G401 (cell line): ENCODE measurements at places on chromosomes 11 and 22. TPM values are rescaled to one million over a fixed set of nuclear protein-coding genes. Genes with fewer than 3 reads are reported as not detected.
A peak's percentile ranks its signal among the peaks of the same experiment; 100 is the strongest.

Gene TP53AIP1
- not detected in 2 replicates for total RNA-seq

Gene PANX3
- total RNA-seq, result not detected in 2 replicates

GRCh38 chr11:8913961-8914660 is 3.1 kb downstream of the AKIP1 start:
- DNase-seq, result peak; percentile 75

GRCh38 chr11:62553080-62553838 is 6.7 kb upstream of the AHNAK start:
- peak; percentile 54 for DNase-seq

Gene PDGFB
- total RNA-seq, result 5.0 and 17.1 TPM in 2 replicates

- peak; percentile 27 for DNase-seq
Measured at GRCh38 chr22:32236970-32237369, 18.2 kb downstream of the SLC5A4 start.

- DNase-seq, result no peak
Measured at GRCh38 chr22:35037089-35037488, 28.9 kb upstream of the ISX start.

- no peak for DNase-seq
Measured at GRCh38 chr11:99316776-99317520, 296.2 kb downstream of the CNTN5 start.

Gene NLRP6
- not detected in 2 replicates for total RNA-seq

Gene C11orf52
- total RNA-seq, result 11.8 and 26.1 TPM in 2 replicates

DNA sequence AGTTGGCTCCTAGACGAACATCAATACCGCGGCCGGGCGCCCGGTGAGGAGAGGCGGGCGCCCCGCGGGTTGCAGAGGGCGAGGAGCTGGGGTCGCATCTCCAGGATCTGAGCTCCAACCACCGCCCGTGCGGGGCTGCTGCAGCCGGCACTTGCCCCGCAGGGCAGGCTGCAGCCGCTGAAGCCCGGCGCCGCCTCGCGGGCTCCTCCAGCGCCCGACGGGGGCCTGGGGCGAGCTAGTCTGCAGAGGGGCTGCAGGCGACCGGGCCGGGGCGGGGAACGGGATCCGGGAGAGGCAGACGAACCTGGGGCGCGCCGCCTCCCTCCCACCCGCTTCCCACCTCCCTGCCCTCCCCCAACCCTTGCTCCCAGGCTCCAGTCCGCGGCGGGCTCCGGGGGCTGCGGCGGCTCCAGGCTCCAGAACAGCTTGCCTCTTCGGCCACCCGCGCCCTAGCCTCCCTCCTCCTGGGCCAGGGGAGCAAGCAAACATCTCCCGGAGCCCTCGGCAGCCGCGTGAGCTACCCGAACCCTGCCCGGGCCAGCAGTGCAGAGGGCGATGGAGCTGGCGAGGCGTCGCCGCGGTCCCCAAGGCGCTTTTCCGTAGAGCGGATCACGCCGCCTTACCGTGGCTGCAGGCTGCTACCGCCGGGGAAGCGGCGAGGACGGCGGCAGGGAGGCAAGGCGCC is 802 bp downstream of the TENM4 start:
- DNase-seq, result no peak

DNA sequence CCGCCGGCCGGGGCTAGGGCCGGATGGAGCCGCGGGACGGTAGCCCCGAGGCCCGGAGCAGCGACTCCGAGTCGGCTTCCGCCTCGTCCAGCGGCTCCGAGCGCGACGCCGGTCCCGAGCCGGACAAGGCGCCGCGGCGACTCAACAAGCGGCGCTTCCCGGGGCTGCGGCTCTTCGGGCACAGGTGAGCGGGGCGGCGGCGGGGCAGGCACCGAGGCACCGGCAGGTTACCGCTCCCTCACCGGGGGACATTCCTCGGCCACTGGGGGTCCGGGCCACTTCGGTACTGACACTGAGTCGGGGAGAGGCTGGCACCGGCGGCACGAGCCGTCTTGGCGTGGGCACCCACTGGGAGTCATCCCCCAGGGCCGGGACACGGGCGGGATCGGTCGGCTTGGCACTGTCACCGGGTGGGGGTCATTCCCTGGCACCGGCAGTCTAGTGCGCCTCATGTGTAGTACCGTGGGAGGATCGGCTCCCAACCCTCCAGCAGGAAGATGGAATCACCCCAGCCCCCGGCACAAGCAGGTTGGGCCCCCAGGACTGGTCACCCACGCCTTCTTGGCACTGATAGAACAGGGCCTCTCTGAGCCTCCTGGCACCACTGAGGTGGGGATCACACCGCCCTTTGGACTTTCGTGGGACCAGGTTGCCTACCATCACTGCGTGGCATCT is 511 bp downstream of the DGKZ start:
- no peak for DNase-seq

DNA sequence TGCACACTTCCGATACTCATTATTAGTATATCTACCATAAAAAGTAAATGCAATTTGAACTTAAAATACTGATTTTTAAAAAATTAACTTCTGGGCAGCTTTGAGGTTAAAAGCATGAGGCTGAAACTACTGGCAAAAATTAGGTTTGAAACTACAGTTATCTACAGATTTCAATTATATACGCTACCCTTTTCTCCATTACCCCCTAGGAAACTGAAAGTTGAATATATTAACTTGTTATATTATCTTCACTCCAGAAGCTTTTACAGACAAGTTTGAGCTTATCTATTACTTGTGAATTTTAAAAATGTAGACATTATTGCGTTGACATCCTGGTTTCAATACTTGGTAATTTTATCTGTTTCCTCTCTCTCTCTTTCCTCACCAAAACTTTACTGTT is 96.7 kb upstream of the DDI1 start:
- DNase-seq, result no peak

- no peak for DNase-seq
Measured at GRCh38 chr11:6219359-6219758, 14.0 kb downstream of the C11orf42 start.

DNA sequence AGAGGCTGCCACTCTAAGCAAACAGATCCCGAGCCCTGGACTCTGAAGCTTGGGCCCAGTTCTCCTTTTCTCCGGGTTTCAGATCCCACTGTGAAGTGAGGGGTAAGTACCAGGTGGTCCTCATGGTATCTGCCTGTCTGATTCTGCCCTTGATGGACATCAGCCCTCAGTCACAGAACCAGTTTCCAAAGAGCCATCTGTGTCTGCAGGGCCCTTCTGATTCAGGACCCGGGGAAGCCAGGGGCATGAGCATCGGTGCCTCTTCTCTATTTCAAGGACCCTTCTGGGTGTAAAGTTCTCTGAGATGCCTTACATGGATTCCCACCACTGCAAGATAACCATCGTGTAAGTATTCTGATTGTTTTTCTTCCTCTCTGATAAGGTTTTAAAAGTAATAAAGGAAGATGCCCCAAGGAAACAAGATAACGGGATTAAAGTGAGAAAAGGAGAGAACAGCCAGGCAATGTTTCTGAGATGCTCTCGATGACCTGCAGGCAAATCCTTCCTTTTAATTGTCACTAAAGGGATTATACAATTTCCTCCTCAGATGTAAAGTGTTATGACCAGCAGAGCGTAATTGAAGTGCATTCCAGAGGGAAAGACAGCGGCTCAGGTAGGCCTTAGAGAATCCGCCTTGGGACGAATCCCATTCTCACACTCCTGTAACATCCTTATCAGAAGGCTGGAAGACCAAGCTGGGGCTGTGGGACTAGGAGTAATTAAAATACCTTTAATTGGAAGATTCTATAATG is 924.3 kb downstream of the TBC1D22A start:
- no peak for DNase-seq

Gene MRGPRF
- 0.18 TPM in 1 of 2 replicates, not detected in the other for total RNA-seq

Gene CATSPER1
- not detected in 2 replicates for total RNA-seq

Gene TMPRSS13
- total RNA-seq, result not detected in 2 replicates

- DNase-seq, result no peak
Measured at GRCh38 chr11:114499756-114500155, 59.9 kb downstream of the NXPE1 start.

DNA sequence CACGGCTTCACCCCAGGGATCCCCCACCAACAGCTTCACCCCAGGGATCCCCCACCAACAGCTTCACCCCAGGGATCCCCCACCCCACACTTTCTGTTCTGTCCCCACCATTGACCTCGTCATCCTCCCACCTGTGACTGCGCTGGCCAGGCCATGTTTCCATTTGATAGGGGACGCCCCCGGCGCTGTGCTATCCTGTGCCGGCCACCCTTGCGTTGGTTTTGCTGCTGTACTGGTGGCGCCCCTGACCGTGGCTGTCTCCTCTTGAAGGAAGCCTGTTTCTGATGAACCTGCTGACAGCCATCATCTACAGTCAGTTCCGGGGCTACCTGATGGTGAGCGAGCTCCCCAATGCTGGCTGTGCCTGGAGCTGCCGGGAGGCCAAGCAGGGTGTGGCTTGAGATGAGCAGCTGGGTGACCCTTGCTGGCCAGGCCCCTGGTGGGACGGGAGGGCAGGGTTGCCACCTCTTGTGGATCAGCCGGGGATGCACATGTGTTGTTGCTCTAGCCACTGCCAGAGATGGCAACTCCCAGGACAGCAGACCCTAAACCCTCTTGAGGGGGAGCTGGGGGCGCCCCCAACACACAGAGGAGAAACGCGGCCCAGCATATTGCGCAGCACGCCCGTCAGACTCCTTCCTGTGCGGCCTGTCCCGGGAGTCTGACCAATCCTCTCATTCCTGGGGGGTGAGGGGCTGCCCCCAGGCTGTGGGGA is 22.5 kb downstream of the TPCN2 start:
- no peak for DNase-seq

Gene OR2D2
- total RNA-seq, result not detected in 2 replicates

DNA sequence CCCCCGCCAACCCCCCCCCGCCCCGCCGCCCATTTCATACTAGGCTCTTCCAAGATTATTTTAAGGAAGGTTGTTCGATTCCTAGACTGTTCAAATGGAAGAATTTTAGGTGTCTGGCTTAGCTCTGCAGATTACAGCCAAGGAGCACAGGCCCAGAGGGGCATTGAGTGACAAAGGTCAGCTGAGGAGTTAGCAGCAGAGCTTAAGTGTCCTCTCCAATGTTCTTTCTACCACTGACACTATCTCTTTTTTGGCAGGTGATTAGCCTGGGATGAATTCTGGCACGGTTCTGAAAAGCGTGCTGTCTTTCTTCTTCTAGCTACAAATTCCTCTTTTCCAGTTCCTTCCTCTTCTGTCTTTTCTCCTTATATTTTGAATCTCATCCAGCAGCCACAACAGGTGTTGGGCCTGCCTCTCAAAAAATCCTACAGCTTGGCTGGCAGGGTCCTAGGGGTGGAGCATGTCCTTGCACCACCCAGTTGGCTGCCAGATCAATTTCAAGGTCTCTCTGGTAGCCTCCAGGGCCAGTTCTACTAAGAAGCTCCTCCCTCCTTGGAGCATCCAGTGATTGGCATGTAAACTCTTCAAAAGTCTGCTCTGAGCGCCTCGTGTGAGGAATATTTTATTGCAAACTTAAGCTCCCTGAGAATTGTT is 23.0 kb downstream of the KCNE3 start:
- DNase-seq, result no peak

Gene C22orf31
- not detected in 2 replicates for total RNA-seq

DNA sequence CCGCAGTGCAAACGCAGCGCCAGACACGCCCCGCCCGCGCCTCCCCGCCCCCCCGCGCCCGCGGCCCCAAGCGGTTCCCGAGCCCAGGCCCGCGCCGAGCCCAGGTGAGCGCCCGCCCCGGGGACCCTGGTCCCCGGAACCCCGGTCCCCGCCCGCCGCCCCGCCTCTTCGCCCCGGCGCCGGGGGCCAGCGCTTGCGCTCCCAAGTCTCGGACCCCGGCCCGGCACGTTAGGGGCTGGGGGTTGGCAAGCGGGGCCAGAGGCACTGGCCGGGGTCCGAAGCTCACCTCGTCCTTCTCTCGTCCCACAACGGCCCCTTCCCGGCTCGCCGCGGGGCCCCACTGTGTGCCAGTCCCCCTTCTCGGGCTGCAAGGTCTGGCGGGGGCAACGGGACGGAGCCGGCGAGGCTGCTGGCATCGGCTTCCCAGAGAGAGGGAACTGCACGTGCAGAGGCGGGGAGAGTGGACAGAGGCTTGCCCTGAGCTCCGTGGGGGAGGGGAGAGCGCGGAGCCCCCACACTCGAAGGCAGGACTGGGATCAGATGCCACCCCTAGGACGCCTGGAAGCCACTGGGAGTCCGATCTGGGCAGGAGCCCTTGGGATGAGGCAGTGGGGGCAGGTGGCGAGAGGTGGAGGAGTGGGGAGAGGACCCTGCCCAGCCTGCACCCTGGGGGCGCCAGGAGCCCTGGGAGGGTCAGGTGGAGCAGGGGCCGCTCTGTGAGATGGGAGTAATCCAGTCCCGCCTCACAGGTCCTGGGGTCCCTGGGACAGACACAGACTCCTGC is 1.8 kb upstream of the AIFM3 start:
- DNase-seq, result no peak

Gene SLC17A6
- 0.37 TPM in 1 of 2 replicates, not detected in the other for total RNA-seq

Gene TRIM6
- total RNA-seq, result not detected in 2 replicates

DNA sequence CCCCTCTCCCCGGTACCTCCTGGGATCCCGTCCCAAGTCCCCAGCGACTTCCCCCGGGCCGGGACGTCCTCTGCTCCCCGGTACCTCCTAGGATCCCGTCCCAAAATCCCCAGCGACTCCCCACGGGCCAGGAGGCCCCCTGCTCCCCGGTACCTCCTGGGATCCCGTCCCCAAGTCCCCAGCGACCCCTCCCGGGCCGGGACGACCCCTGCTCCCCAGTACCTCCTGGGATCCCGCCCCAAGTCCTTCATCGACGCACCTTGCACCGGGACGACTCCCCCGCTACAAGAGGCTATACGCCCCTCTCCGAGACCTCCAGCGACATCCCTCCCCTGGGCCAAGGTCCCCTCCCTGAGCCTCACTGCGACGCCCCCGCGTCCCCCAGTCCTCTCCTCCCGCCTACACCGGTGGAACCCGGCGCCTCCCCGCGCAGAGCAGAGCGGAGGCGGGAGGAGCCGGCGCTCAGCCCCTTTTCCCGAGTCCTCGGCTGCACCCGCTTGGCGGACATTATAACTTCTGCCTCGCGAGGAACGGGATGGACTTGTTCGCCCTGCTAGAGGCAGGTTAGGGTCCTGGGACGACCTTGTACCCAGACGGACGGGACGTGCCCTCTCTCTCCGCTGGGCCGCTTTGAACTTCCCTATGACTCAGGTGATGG is 912 bp downstream of the KREMEN1 start:
- peak; percentile 39 for DNase-seq

- no peak for DNase-seq
Measured at GRCh38 chr11:122176651-122177050, 60.6 kb upstream of the BLID start.

Gene GNG3
- 0.14 TPM in 1 of 2 replicates, not detected in the other for total RNA-seq

Gene CDCA5
- 59.1 and 71.2 TPM in 2 replicates for total RNA-seq

Gene MAJIN
- total RNA-seq, result not detected in 2 replicates

DNA sequence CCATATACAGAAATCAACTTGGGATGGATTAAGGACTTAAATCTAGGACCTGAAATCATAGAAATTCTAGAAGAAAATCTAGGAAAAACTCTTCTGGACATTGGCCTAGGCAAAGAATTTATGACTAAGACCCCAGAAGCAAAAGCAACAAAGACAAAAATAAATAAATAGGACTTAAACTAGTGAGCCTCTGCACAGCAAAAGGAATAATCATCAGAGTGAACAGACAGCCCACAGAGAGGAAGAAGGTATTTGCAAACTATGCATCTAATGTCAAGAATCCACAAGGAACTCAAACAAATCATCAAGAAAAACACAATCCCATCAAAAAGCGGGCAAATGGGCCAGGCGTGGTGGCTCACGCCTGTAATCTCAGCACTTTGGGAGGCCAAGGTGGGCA is 32.4 kb downstream of the TTC28 start:
- no peak for DNase-seq
